Activated CD4-positive, alpha-beta T cell treated with anti-CD3 and anti-CD28 coated beads, Interleukin-2, amount 50 U/mL, for 48 hours (primary cell): ENCODE measurements at places on chromosomes 1 and 21.

- DNase-seq, result peak; percentile 26
Measured at GRCh38 chr1:158285756-158286241, 3.9 kb upstream of the CD1C start.

- DNase-seq, result no peak
Measured at GRCh38 chr1:55064071-55064581, 24.8 kb downstream of the PCSK9 start.

DNA sequence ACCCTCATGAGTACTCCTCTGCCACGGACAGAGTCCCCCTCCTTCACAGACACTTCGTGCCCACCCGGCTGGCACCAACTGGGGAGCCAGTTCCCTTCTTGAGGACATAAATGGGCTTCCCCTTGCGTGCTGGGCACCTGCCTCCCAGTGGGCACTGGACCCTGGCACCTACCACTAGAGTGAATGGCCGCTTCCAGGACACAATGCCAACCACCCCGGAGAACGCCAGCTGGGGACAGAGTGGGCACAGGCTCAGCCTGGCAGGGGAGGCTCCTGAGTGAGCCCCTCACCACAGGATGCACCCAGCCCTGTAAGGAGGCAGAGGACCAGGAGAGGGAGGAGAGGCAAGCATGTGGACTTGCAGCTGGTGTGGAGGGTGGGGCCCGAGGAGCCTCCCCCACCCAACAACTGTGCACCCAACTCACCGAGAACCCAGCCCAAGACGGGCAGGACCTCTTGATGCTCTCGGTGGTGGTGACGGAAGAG, 1.0 kb downstream of the ENTREP3 start:
- no peak for DNase-seq

GRCh38 chr1:189805735-189806134, 671.9 kb downstream of the BRINP3 start:
- DNase-seq, result no peak

GRCh38 chr1:24186993-24187790, at the start of gene IFNLR1:
Gene IFNLR1 (minus strand): TSS chr1:24187289. CDS start chr1:24187248, 41 bp downstream.
- DNase-seq, result peak; percentile 85

- no peak for DNase-seq
Measured at GRCh38 chr1:155776414-155776813, 80.6 kb downstream of the GON4L start.

DNA sequence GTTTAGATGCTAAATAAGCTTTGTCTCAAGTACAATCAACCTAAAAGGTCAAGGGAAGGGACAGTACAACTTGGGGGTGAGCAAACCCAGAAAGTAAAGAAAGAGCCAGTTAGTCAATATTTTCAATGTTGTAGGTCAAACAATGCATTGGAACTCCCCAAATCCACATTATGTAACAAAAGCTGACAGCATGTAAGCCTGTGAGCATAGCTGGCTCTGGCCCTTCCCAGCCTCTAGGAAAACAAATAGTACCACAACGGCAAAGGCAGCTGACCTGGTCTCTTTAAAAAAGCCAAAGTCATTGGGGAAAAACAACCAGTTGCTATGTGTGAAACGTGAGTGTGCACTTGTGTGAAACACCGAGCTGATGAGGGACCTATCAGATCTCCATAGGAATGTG, 3.4 kb downstream of the CBR1 start:
- no peak for DNase-seq

DNA sequence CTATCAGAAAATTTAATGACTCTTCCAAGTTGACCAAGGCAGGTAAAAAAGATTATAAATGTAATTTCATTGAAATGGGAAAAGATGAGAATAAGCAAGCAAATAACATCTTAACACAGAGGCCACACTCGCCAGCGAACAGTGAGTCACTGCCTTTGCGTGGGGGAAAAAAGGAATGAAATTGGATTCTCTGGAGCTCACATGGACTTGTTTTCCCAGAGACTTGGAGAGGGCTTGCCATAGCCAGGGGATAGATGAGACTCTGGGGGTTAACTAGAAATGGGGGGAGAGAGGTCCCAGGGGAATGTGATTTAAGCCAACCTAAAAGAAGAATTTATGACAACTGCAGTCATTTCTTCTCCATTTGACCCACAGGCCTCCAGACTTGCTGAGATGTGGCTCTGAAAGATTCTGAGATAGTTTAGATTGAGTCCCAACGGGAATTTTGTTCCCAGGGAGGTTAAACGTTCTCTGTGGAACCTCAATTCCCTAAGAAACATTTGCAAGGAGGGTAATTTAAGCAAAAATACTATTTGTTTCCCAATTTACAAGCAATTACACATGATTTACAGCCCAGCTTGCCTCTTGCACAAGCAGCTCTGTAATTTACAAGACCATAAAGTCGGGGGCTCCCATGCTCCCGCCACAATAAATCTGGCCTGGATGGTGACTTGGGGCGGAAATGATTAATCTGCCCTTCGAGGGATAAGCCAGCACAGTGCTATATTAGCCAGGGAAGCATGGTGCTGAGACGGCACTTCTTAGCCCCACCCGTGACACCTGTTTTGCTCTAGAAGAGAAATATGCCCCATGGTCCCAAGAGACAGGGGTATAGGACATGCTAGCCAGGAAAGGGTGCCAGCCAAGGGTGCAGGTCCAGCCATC, 68.8 kb downstream of the GRIK3 start:
- no peak for DNase-seq

DNA sequence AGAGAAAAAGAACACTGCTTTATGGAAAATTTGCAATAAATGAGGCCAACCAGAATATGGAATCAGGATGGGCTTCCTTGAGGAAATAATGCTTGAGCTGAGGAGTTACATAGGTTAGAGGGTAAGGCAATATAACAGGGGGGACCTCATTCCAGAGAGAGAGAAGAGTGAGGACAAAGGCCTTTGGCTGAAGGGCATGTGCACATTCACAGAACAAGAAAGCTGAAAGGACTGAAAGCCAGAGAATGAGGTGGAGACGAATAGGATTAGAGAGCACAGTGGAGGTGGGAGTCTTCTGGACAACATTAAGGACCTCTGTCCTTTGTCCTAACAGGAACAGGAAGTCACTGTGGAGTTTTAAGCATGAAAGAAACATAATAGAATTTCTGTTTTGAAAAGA, 60.7 kb upstream of the MROH9 start:
- DNase-seq, result no peak

DNA sequence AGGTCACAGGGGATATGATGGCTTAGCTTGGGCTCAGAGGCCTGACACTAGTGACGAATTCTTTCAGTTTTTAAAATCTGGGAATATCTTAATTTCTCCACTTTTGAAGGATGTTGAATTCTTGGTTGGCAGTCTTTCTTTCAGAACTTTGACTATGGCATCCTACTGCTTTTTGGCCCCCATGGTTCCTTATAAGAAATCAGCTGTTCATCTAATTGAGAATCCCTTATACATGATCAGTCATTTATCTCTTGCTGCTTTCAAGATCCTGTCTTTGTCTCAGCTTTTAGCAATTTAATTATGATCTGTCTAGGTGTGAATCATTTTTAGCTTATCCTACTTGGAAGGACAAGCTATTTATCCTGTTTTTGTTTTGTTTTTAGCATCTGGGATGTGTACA, 31.2 kb upstream of the F3 start:
- DNase-seq, result no peak

GRCh38 chr1:85444381-85444780, 20.6 kb downstream of the DDAH1 start:
- DNase-seq, result no peak

- DNase-seq, result no peak
Measured at GRCh38 chr1:209391792-209392191, 191.7 kb upstream of the CAMK1G start.

GRCh38 chr1:33841494-33841893, 22.4 kb upstream of the HMGB4 start:
- DNase-seq, result no peak

DNA sequence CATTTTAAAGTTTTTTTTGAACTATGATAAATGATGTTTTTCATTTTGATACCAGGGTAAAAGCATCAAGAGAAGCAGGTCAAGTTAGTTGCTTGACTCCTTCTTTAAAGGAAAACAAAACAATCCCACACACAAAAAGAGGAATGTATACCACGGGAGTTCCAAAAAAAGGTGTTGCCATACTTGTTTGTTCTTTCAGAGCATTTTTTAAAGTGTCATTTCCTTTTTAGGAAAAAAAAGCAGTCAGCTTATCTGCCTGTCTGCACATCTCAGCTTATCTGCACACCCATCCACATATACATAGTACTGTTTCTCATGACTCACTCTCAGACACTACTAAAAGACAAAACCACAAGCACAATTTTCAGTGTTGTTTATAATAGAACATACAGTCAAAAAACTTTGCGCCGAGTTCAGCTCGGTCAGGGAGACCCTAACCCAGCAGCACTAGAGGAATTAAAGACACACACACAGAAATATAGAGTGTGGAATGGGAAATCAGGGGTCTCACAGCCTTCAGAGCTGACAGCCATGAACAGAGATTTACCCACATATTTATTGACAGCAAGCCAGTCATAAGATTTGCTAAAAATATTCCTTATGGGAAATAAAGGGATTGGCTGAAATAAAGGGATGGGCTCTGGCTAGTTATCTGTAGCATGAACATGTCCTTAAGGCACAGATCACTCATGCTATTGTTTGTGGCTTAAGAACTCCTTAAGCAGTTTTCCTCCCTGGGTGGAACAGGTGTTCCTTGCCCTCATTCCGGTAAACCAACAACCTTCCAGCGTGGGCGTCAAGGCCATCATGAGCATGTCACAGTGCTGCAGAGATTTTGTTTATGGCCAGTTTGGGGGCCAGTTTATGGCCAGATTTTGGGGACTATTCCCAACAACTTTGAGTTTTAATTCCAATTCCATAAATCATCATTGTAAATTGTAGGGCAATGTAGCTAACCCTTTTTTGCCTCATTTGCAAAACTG, 11.4 kb upstream of the MNDA start:
- DNase-seq, result peak; percentile 21

DNA sequence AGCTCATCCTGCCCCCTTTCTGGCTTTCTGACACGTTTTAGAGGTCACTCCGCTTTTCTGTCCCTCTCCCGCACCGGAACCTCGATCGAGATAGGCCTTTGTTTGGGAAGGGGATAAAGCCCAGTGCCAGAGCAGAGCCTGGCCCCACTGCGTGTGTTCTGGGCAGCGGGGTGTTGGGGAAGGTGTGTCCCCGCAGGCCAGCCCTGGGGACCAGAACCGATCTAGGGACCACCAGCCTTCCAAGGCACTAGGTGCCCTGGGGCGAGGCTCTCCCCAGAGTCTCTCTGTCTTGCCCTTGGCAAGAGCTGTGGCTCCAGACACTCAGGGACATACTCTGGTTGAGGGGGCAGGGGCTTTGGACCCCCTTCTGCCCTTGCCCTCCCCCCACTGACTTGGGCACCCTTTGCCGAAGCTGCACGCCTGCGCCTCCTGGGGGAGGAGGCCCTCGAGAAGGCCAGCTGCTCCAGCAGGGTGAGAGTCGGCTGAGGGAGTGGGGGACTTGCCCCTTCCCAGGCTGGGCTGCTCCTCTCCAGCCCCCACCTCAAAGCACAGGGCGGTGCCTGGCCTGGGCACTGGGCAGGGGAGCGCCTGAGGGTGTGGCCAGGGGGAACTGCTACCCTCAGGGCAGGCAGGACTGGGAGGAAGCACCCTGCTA, 16.4 kb downstream of the PRXL2B start:
- no peak for DNase-seq

DNA sequence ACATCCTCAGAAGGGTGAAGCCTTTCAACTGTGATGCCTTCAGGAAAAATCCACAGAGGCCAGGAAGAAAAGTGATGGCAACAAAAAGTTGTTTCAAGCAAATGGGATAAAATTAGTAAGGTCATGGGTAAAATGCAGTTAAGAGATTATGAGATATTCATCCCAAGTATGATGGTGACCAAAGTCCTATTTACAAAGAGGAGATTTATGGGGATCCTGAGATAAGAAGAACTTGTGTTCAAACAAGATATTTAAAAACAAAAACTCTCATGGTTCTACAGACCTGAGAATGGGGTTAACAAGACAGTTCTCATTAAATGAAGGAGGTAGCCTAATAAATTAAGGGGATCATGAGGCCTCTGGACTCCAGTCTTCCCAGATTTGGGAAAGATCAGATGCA, 184.4 kb downstream of the FCRL5 start:
- no peak for DNase-seq
